ENCODE measurements at places on chromosomes 1 and 21.

- DNase-seq = no peak
Measured at GRCh38 chr1:168917796-168918195, 188.7 kb upstream of the ATP1B1 start.

- DNase-seq = no peak
Measured at GRCh38 chr1:187844313-187844712, 1015.6 kb downstream of the PLA2G4A start.

DNA sequence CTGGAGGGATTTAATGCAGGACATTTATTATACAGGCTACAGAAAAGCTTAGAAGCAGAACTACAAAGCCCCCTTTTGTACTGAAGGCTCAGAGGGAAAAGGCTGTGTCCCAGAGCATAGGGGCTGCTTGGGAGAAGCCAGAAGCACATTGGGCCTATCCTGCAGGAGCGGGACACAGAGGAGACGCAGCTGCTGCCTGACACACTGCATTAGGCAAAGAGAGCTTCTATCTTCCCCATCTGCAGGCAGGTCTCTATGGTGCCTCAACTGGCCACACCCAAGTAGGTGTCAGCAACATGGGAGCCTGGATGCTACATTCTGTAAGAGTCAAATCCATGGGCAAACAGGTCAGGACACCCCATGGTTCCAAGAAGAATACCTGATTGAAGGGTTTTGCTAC, 595.9 kb downstream of the AJAP1 start:
- no peak for DNase-seq

GRCh38 chr1:56029319-56030003, 549.9 kb downstream of the PLPP3 start:
- DNase-seq = no peak

DNA sequence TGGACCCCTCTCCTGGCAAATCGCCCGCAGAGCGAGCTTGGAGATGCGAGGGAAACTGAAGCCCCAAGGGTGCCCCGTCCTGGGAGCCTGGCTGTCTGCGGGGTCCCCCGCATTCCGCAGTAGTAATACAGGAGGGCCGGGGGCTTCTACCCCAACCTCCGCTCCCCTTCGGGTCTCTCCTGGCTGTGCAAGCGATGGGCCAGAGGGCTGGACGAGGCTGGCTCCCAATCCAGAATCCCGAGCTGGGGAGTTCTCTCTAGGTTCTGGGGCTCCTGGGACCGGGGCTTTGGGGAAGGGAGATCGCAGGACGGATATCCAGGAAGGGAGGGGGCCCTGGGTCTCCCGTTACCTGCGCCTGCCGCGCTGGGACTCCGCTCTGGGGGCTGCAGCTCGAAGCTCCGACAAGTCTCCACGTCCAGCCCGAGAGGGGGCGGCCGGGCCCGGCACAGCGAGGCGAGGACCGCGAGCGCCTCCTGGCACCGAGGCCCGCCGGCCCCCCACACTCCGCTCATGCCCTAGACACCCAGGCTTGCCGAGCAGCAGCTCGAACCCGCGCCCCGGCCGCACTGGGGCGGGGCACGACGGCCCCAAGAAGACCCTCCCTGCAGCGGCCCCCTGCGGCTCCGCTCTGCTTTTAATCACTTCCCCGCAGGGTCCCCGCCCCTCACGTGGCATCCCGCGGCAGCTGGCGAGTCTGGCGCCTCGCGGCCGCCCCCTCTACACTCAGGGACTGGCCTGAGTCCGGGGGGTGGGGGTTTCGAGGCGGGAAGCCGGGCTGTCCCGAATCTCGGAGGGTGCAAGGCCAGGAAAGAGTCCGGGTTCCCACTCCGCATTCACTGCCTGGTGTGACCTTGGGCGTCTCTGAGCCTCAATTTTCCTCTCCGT, at the start of gene SYT6:
SYT6 (minus strand) TSS at position 609 of the 885 bp plus-strand sequence; CDS start at position 512, 97 bp downstream.
- no peak for DNase-seq

DNA sequence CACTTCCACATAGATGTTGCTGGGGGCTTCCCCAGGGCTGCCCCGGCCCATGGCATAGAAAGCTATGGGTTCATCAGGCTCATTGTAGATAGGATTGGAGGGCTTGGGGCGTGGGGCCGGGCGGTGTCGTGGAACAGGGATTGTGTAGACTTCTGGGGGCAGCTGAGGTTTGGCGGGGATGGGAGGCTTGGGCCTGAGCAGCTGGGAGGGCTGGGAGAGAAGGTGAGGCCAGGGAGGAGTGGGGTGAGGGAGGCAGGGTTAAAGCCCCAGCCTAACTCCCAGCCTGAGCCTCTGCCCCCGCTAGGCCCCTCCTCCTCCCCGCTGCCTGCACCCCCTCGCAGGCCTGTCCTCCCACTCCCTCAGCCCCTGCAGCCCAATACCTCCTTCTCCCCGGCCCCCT, 7.4 kb downstream of the SH2D2A start:
- DNase-seq = no peak

DNA sequence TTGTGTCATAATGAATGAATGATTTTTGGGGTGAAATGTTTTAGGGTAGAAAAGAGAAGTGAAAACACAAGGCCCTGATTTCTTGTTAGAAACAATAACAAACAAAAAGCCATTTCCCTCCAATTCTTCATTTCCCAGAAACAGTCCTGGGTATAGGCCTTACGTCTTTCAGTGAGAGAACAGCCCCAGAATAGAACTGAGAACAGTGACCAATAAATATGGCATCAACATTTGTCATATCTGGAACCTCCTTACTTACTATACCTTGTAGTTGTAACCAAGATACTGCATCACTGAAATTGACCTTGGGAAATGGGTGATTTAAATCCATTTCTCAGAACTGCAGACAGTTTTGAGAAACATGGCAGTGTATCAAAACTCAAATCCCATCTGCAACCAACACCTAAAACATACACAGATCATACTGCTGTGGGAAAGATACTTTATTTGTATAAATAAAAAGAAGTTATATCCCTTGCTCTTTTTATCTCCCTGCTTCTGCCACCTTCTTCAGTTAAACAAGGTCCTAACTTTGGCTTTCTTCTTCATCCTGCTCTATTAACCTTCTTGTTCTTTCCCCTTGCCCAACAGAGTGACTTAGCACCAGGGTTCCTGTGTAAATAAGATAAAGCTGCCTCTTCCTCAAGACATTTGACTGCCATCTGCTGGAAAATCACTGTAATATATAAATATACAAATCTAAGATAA, 19.5 kb downstream of the XKR8 start:
- DNase-seq = no peak

DNA sequence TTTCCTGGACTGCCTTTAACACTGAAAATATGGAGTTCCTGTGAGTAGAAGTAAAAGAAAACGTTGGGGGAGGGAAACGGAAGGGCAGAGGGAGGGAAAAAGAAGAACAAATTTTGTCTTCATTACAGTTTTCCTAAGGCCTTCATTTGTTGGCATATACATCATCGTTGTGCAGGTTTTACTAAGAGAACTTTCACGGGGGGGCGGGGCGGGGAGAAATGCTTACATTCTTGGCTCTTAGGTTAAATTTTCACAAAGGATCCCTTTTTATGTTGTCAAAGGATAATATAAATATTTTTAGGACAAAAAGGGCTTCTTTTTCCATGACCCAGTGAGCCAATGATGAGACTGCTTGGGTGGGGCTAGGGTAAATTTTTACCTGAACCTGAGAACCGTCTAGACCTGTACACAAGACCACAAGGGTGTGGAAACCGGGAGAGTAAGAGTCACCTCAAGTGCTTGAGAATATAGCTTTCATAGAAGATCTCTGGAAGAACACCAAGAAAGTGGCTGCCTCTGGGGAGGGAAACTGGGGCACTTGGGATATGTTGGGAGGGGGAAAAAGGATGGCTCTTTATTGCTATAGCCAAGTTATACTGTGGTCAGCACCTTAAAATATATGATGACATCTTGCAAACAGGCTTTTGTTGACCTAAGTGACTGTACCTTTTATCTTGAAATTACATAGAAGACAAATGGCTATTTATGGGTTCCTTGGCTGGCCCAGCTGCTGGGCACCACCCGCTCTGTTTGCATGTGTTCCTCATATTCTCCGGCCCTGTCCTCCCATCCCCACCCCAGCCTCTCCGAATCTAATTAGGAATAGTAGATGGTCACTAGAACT, 2.0 kb upstream of the UTP25 start:
- no peak for DNase-seq

GRCh38 chr1:158212320-158212719, 31.6 kb downstream of the CD1D start:
- DNase-seq = no peak

DNA sequence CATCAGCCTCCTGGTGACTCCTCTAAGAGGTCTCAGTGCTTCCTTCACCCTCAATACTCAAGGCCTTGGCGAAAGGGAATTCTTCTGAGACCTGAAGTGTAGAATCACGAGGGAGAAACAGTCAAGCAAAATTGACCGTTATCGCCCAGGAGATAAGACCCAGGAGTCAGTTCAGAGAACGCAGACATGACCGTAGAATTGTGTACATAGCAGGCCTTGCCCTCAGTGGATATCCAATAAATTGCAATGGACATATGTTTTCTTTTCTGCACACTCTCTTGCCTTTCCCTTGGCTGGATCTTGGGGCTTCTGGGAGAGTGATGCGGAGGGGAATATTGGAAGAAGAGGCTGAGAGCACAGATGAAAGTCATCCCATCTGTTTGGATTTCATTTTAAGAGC, 15.7 kb upstream of the ETS2 start:
- DNase-seq = no peak

- DNase-seq = no peak
Measured at GRCh38 chr1:203444171-203444576, 31.4 kb upstream of the PRELP start.

DNA sequence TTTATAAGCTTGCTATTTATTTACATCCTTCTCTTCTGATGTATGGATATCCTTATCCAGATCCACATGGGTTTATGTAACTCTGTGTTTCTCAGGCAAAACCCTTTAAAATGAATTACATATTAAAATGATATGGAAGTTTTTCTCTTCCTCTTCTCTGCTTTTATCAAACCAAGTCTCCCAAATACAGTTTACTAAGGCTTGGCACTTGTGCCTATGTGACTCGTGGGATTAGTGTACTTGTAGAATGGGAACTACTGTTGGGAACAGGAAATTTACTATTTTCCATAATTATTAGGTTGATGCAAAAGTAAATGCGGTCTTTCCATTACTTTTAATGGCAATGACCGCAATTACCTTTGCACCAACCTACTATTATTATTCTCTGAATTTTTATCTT, 14.8 kb downstream of the SIM2 start:
- no peak for DNase-seq

DNA sequence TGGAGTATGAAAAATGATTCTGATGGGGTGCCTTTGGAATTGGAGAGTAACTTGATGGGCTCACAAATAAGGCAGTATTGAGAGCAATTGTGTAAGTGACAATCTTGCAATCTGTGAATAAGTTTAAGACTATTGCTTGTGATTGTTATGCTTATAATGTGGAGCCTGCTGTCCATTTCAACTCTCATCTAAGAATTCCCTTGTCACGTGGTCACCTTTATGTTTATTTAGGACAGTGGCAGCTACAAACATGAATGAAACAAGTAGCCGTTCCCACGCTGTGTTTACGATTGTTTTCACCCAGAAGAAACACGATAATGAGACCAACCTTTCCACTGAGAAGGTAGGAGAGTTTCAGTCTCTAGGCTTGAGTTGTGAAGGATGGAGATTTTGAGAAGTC, 57.6 kb downstream of the KIF1B start:
- no peak for DNase-seq

GRCh38 chr1:61241973-61242381, 159.6 kb downstream of the NFIA start:
- no peak for DNase-seq

- DNase-seq = no peak
Measured at GRCh38 chr1:244968471-244968871, 104.1 kb upstream of the HNRNPU start.

- DNase-seq = peak; percentile 32
Measured at GRCh38 chr21:45228171-45228641, 59.5 kb downstream of the POFUT2 start.

- peak; percentile 36 for DNase-seq
Measured at GRCh38 chr1:17437580-17438317, 1.7 kb downstream of the RCC2 start.

DNA sequence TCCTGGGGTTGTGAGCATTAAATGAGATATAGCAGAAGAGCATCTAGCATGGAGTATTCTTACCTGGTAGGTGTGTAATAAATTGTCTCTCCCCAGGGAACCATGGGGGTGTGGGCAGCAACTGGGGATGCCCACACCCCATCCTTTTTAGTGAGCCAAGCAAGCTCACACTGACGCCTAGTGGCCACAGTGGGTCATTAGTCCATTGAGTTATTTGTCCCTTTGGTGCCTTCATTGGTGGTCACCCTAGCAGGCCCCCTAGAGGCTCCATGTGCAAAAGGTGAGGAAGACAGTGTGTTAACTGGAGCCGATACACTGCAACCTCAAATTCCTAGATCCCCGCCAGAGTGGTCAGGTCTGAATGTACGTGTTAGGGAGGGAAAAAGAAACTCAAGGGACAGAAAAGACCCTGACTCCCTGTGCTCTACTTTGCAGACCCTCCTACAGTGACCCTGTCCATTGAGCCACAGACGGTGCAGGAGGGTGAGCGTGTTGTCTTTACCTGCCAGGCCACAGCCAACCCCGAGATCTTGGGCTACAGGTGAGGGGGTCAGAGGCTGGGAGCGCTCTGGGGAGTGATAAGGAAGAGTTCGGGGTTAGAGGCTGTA, 93.3 kb upstream of the CD1D start:
- DNase-seq = no peak

DNA sequence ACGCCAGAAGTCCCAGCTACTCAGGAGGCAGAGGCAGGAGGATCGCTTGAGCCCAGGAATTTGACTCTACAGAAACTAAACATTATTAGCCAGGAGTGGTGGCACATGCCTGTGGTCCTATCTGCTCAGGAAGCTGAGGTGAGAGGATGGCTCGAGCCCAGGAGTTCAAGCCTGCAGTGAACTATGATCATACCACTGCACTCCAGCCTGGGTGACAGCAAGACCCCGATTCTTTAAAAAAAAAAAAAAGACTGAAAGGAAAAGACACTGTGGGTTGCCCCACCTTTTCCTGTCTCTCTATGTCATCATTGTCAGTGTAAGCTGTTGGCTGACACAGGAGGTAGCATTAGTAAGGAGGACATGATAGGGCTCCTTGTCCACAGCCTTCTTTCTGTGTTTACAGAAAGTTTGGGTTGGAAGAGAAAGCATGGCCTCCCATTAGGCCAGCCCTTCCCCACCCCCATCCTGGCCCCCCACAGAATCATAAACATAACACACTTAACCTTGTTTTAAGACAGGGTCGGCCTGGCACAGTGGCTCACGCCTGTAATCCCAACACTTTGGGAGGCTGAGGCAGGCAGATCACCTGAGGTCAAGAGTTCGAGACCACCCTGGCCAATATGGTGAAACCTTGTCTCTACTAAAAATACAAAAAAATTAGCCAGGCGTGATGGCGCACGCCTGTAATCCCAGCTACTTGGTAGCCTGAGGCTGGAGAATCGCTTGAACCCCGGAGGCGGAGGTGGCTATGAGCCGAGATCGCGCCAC, 20.6 kb upstream of the RCAN3 start:
- no peak for DNase-seq

- no peak for DNase-seq
Measured at GRCh38 chr1:241844593-241844992, 3.4 kb upstream of the EXO1 start.

GRCh38 chr1:176876966-176877515, 287.5 kb downstream of the ASTN1 start:
- no peak for DNase-seq

Measured in activated CD8-positive, alpha-beta memory T cell treated with anti-CD3 and anti-CD28 coated beads for 1 hour (primary cell).